ENCODE measurements at places on chromosomes 1 and 21.

DNA sequence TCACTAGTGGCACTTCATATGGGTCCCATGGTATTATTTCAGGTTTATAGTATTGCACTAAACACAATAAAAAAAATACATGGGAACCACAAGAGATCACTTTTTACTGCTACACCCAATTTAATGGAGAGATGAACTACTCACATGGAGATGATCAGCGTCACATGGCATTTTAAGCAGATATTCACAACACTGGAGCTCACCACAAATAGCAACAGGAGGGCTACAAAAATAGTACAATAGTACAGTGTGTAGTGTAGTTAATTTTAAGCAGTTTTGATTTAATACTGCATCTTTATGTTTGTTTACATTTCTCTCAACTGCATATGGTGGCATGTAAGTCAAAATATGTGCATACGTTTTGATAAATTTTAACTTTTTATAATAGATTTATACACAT, 31.0 kb downstream of the SNX7 start:
- ATAC-seq = no peak

DNA sequence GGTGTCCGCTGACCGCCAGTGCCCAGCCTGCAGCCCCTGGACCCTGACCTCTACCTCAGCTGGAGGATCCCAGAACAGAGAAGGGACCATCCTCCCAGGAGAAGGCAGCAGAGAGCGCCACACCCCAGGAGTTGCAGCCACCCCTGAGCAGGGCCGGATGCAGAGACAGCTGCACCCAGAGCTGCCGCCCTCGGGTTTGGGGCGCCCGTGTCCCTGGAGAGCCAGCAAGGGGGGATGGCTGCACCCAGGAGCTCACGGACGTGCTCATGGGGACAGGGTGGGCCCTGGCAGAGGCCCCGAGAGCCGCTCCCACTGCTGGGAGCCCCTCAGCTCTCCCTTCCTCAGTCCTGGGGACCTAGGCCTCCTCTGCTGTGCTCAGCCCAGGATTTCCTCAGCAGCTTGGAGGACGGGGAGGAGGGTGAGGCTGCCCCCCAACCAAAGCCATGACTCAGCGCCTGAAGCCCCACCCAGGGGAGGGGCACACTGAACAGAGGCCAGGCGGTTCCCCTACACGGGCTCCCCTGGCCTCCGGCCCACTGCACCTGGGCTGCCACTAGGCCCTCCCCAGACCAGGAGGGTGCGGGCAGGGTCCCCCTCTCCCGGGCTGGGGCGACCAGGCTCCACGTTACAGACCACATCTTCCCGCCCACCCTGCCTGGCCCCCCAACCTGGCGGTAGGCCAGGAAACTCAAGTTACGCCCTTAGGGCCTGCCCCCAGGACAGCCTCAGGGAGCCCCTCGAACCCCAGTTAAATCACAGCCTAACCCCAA, 2.2 kb downstream of the ACAP3 start:
- peak; percentile 62 for ATAC-seq

DNA sequence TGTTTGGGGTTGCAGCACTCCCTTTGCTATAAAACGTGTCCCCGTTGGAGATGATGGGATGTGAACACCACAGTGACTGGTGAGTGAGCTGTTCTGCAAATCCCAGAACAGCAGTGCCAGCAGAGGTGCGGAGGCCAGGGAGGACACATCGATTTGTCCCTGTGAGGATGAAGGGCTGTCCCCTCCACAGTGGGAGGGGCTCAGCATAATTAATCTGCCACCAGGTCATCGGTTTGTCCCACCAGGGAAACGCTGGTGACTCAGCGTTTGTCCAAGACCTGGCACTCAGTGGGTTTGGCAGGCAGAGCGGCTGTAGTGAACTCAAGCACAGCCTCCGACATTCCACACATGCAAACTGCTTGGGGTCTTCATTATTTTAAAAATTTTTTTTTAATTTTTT, 22.8 kb upstream of the PDE9A start:
- ATAC-seq = no peak

- ATAC-seq = peak; percentile 66
These were observed 56.2 kb upstream of the DPH5 start for GRCh38 chr1:101081496-101082488.

DNA sequence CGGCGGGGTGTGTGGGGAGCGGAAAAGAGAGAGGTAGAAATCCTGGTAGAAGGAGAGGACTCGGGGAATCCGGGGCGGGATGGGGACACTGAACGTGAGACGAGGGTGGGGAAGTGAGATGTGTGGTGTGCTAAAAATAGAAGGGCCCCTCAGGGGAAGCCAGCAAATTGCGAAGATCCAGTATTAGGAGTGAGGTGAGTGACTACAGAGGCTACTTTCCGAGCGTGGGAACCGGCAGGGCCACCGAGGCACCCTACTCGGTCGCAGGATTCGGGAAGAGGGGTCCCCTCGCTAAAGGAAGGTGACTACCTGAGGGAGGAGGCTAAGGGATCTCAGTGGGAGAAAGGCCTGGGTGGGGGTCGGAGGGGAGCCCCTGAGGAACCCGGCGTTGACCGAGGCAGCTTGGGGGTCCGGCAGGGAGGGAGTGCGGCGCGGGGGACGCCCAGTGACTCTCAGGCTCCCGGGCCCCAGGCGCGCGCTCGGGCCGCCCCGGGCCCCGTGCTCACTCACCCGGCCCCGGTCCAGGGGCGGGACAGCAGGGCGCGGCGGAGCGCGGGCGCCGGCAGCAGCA, 318 bp downstream of the ALDH4A1 start:
- ATAC-seq = peak; percentile 14

DNA sequence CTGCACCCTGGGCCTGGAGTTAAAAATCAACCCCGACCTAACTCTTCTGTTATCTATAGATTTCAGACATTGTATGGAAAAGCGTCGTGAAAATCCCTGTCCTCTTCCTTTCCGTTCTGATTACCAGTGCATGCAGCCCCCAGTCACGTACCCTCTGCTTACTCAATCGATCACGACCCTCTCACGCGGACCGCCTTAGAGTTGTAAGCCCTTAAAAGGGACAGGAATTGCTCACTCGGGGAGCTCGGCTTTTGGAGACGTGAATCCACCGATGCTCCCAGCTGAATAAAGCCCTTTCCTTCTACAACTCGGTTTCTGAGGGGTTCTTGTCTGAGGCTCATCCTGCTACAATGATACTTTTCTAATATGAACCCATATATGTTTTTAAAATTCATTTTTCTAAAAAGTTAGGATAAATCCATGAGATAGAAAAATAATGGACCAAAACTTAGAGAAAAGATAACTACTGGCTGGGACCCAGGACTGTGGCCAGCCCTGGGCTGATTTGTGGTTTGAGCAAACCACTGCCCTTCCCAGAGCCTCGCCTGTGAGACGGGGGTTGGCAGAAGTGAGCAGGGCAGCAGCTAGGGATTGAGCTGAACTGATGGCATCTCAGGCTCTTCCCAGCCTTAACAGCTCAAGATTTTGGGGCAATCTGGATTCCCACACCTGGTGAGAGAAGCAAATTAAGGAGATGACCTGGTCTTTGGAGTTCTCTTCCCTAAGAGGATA, 5.0 kb downstream of the UQCRHL start:
- ATAC-seq = no peak

- no peak for ATAC-seq
These were observed 114.9 kb downstream of the RRAGC start for GRCh38 chr1:38744452-38745350.

DNA sequence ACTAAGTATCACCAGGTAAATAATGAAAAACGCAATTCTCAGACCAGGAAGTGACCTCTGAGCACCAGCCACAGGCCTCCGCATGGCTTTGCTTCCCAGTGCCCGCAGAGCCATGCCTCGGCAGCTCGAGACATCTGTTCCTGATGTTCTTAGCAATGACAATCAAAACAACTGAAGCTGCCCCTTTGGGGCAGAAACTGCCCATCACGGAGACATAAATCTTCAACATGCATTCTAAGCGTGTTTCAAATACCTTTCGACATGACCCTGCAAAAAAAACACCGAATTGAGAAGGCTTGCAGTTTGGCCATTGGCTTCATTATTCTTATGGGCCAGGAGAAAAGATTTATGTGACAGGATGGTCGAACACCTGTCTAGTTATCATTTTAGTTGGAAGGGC, 5.8 kb upstream of the RAP1GAP start:
- no peak for ATAC-seq

- no peak for ATAC-seq
These were observed 11.6 kb downstream of the GMEB1 start for GRCh38 chr1:28680151-28680550.

DNA sequence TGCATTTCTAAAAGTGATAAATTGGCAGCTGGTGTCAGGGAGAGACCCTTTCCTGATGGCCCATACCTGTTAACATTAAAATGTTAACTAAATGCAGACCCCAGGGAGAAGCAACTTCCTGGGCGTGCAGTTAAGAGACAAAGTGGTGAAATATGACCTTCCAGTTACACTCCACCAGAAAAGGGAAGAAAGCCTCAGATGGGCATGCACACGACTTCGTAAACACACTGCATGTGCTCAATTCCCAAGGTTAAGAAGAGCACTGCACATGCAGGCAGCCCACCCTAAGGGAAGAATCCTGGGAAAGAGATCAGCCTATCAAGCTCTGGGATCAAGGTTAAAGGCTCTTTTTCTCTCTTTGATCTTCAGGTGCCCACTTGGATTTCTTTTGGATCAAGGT, 9.7 kb upstream of the GBP6 start:
- ATAC-seq = no peak

DNA sequence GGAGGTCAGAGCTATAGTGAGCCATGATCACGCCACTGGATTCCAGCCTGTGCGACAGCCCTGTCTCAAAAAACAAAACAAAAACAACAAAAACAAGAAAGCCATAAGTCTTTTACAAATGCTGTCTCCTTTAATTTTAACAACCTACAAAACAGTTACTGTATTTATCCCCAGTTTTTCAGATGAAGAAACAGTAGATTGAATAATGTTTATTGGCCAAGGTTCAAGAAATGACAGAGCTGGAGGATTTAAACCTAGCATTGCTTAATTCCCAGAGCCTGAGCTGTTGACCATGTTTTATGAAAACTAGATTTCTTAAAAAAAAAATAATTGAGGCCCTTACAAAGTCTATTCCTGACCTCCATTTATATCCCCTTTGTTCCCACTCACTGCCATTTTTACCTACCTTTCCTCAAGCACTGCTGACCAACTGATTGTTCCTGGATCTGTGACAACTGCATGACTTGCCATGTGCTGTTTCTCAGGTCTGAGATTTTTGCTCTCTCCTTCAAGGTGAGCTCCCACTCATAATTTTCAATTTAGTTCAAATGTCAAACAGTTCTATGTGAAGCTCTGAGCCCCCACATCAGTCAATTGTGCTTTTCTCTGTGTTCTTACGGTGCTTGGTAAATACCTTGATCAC, 140.8 kb downstream of the CHRM3 start:
- no peak for ATAC-seq

GRCh38 chr1:99980928-99981327, 11.1 kb downstream of the SLC35A3 start:
- ATAC-seq = no peak

DNA sequence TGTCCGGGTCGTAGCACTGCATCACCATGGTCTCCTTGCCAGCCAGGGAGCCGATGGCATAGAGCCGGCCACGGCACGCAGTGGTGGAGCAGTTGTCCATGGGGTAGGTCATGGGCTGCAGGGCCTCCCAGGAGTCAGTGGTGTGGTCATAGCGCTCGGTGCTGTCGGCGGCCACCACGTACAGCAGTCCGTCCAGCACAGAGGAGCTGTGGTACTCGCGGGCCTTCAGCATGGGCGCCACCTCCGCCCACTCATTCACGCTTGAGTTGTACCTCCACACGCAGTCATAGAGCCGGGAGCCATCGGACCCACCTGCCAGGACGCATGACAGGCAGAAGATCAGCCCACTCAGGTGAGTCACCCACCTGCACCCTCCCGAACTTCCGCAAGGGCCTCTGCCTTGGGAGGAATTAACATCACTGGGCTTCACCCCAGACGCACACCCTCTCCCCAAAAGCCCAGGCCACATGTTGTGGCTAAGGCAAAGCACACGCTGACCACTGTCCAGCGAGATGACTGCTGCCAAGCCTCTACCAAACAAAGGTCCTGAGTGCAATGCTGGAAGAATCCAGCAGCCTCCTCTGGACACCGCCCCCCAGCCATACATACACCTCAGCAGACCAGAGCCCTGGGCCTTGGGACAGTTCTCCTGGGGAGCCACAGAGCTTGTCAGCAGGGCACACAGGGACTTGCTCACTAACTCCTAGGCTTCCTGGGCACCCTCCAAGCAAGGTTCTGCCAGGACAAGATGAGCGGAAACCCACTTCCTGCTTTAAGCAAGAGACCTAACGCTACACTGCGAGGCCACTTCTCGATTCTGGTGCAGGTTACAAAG, 3.3 kb downstream of the KLHL21 start:
- no peak for ATAC-seq

DNA sequence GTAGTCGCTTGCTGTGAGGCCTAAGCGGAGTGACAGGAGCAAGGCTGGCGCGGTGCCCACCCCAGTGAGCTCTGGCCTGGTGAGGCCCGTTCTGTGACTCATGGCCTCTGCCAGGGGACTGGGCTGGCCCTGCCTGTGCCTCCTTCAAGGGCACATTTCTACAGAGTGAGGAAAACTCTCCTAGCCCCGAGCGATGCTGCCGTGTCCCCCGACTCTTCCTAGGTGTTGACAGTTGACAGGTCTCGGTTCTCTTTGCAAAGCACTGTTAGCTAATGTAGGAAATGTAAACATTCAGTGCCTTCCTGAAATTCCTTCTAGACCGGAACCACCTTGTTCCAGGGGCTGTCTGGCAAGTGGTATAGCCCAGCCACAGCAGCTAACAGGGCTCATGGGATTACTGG, 43.9 kb downstream of the ABCG1 start:
- ATAC-seq = no peak

- ATAC-seq = no peak
These were observed 251.3 kb downstream of the SMYD3 start for GRCh38 chr1:246255773-246256172.

DNA sequence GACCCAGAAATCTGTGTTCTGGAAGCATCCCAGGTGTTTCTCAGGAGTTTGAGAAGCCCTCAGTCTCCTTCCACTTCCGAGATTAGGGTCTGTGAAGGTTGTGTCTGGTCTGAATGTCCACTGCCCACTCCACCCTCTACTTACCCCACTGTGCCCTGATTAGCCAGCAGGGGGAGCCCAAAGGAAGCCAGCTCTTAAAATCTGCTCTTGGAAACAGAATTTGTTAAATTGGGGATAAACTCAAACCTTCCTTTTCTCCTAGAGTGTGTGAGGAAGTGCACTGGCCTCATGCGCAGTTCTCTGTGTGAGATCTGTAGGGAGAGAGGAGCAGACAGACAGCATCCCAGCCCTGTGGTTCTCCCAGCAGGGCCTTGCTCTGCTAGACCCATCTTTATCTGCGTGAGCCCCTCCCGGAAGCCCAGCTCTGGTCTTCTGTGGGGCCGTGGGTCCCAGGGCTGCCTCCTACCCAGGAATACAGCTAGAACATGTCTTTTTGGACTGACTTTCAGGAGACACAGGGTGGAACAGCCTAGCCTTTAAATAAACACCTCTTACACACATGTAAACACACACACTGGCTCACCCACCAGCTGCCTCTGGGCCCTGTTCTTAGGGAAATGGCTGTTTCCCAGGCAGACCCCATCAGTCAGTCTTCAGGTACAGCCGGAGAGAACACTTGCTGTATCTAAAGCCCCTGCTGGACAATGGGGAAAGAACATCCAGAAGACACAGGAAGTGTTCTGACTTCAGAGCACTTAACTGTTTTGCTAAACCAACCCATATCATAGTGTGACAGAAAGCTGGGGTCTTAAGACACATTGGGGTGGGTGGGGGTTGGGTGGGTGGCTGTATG, 52.2 kb downstream of the SMYD2 start:
- ATAC-seq = no peak

- no peak for ATAC-seq
These were observed 40.9 kb downstream of the ALPL start for GRCh38 chr1:21550097-21550496.

- no peak for ATAC-seq
These were observed 34.0 kb upstream of the CD1D start for GRCh38 chr1:158146739-158147138.

GRCh38 chr1:37068260-37068659, 33.9 kb upstream of the GRIK3 start:
- ATAC-seq = no peak
